ENCODE measurements at places on chromosomes 4 and X.

DNA sequence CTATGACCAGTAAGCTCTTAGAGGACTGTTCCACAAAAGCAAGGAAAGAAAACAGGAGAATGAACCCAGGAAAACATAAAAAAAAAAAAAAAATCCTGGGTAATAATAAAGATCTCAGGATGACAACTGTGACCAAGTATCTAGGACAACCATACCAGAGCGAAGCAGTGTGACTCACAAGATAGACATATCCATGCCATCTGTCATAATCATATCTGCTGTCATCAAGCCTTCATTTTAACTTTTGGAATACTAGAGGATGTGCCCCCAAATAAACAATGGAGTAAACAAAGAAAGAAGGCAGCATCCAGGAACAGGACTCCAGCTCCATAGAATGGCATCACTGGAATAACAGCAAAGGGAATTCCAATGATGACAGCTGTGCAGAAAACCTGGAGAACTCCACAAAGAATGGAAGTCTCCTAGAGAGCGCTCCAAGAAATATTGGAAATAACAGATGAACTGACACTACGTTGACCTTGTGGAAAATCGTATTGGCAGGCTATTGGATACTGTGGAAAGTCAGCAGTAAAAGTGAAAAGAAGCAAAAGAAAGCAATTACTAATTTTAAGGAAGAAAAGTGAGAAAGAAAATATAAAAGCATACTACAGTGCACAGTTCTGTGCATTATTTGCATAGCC is 35.3 kb downstream of the HPGDS start:
- DNase-seq, result no peak

- no peak for DNase-seq
Measured at GRCh38 chrX:134891652-134892051, 99.1 kb upstream of the SMIM10 start.

GRCh38 chr4:161828061-161828460 is 335.7 kb downstream of the FSTL5 start:
- peak; percentile 62 for DNase-seq

DNA sequence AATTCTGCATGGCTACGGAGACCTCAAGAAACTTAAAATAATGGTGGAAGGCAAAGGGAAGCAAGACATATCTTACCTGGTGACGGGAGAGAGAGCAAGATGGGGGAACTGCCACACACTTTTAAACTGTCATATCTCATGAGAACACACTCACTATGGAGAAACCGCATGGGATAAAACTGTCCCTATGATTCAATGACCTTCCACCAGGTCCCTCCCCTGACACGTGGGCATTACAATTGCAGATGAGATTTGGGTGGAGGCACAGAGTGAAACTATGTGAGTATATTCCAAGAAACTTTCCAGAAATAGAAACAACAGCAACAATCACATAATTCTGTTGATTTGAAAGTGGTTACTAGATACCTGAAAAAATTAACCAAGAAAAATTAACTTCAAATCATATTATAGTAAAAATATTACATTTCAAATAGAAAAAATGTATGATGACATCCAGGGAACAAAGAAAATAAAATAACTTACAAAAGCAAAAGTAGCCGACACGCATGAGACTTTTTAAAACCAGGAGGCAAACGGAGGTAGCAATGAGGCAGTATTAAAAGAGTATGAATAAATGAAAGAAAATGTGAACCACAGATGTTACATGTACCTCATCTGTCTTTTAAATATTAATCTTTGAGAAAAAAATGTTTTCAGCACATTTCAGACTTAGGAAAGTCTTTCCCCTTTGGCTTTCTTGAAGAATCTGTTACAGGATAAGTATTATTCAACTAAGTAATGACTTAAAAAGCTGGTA is 879.5 kb downstream of the TECRL start:
- DNase-seq, result no peak

- DNase-seq, result no peak
Measured at GRCh38 chr4:78937837-78938236, 1.4 kb downstream of the PAQR3 start.

GRCh38 chr4:139315221-139315675 is 13.0 kb upstream of the NDUFC1 start:
- no peak for DNase-seq

GRCh38 chrX:118565853-118566252 is 70.2 kb downstream of the DOCK11 start:
- DNase-seq, result no peak

GRCh38 chr4:140361099-140361498 is 12.3 kb upstream of the SCOC start:
- DNase-seq, result no peak

GRCh38 chr4:22356987-22357596 is 158.8 kb downstream of the ADGRA3 start:
- DNase-seq, result peak; percentile 66

DNA sequence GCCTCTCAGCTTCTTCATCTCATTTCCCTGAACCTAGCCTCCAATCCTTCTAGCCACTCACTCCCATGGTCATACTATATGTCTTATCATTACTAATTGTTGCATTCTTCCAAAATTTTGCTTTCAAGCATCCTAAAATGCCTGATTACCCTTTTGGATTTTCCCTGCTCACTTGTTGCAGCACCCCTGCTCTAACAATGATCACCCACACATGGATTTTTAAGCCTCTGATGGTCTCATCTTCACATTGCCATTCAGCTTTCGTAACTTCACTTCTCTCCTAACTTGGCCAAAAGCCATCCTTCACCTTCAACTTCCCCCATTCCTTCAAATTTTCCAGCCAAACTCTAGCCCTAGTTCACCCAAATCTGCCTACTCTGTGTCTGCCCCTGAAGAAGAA is 33.8 kb upstream of the MGST2 start:
- DNase-seq, result no peak

- DNase-seq, result peak; percentile 39
Measured at GRCh38 chr4:108492816-108493595, 127.4 kb upstream of the RPL34 start.

- no peak for DNase-seq
Measured at GRCh38 chrX:44667771-44668170, 125.1 kb upstream of the FUNDC1 start.

- DNase-seq, result no peak
Measured at GRCh38 chrX:70039758-70040157, 10.0 kb downstream of the AWAT2 start.

DNA sequence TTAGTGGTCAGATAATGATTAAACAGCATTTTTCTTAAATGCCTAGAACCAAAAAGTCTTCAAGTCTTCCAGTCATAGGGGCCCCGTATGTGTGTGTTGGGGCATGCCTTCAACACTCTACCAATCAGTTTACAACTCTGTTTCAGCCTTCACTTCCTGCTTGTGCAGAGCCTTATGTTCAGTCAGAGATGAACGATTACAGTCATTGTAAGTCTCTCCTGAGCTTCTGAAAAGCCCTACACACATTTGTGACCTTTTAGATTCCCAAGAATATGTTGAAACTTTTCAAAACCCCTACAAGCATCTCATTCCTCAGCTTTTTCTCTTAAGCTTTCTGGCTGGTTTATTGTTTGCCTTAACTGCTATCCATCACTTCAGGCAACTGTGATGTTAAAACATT is 591.2 kb downstream of the ZNF674 start:
- DNase-seq, result no peak

- no peak for DNase-seq
Measured at GRCh38 chrX:19571711-19572110, 56.4 kb upstream of the MAP3K15 start.

DNA sequence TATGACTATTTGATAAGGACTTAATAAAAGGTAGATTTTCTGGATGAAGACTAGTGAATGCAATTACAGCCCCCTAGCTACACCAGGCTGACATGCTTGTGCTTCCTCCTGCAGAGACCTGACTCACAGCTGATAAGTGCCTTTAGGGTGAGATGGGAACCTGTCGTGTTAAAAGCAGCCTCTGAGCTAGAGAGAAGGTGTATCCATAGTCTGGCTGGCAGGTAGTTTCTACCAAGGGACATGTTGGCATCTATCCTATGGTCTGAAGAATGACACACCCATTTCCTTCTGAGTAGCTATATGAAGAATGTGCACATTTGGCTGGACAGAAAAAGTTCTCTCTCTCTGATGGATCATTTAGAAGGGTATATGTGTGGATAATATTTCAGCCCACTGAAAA is 64.1 kb downstream of the PARM1 start:
- no peak for DNase-seq
